ENCODE measurements at places on chromosomes 12 and 14. TPM values are rescaled to one million over a fixed set of nuclear protein-coding genes. Genes with fewer than 3 reads are reported as not detected.

FGD4 gene
- 31.1 TPM for total RNA-seq

BDKRB2 gene
- 0.64 TPM for total RNA-seq

RND1 gene
- 7.5 TPM for total RNA-seq

RAPGEF3 gene
- 8.2 TPM for total RNA-seq

GLIPR1L1 gene
- total RNA-seq, result not detected

ACOT6 gene
- 0.43 TPM for total RNA-seq

ACIN1 gene
- total RNA-seq, result 25.8 TPM

CPSF2 gene
- total RNA-seq, result 47.0 TPM

CAPZA3 gene
- 0.24 TPM for total RNA-seq

SYNE3 gene
- 4.6 TPM for total RNA-seq

TGM1 gene
- total RNA-seq, result 69.1 TPM

ERH gene
- total RNA-seq, result 99.5 TPM

TTC7B gene
- total RNA-seq, result 3.2 TPM

TMEM229B gene
- total RNA-seq, result 0.43 TPM

SLC25A21 gene
- 1.9 TPM for total RNA-seq

NEK9 gene
- total RNA-seq, result 38.4 TPM

KRT86 gene
- 0.21 TPM for total RNA-seq

TSHR gene
- not detected for total RNA-seq

Measured in tracheal epithelial cell (primary cell).